ENCODE measurements at places on chromosomes 12 and 14.

- DNase-seq, result no peak
Measured at GRCh38 chr14:96574633-96575632, 72.8 kb downstream of the PAPOLA start.

DNA sequence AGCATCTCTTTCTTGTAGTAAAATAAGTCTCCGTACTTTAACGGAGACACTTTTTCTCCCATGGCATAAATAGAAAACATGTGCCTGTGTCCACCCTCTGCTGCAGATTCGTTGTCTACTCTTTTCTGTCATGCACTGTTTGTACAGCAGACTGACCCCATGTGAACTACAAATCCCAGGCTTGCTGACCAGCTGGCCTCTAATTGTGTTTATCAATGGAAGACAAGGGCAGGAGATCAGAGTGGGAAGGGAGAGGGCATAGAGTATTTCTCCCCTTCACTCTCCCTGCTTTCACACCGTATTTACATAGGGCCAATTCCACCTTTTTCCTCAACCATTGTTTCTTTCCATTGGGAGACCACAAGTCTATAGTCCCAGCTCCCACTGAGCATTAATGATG, 31.0 kb upstream of the TMTC2 start:
- DNase-seq, result no peak

DNA sequence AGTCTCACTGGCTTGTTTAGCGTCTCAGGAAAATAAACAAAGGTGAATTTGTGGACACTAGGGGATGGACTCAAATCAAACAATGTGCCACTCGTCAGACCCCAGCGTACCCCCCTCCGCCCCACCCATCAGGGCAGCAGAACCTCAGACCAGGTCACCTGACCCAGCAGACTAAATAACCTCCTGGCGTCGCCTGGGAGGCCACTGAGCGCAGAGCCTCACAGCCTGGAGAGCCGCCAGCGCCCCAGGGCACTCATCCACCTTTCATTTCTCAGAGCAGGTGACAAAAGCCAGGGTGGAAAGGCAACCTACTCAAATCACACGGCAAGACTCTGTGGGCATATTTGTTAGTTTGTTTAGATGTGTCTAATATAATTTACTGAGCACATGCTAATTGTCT, 100.9 kb downstream of the DICER1 start:
- DNase-seq, result no peak

- no peak for DNase-seq
Measured at GRCh38 chr12:5305886-5306545, 125.9 kb upstream of the NTF3 start.

DNA sequence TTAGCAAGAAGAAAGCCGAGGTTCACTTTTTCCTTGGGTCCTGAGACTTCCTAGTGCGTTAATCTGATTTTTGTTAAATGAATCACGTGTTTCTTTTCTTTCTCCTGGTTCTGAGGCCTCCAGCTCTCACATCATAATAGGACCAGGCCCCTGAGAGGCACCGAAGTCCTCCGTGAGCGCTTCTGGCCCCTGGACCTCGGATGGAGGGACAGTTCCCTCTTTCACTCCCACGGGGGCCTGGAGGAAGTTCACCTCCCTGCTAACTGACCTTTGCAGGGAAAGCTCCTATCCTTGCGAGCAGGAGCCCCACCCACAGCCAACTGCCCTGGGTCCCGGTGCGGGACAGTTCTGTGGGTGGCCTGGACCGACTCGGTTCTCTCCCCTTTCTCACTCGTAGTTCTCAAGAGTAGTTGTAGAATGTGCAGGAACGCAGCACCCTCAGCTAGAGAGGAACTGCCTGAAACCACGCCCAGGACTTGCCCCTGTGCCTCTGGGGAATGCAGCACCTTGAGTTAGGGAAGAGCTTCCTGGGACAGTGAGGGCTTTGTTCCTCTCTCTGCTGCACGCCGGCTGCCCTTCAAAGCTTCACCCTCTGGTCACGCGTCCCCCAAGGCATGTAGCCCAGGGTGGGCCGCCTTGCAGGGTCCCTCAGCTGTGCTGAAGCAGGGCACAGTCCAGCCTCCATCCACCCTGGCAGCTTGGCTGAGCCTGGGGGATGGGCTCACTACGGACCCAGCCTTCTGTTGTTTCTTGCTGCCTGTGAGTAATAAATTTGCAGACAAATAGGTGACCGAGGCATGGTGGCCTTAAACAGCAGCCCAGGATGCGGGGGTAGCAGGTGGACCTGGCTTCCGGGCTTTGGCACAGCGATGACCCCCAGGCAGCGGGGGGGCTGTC, 264.6 kb downstream of the ADGRD1 start:
- DNase-seq, result no peak

- no peak for DNase-seq
Measured at GRCh38 chr14:100882026-100882967, 21.2 kb downstream of the RTL1 start.

DNA sequence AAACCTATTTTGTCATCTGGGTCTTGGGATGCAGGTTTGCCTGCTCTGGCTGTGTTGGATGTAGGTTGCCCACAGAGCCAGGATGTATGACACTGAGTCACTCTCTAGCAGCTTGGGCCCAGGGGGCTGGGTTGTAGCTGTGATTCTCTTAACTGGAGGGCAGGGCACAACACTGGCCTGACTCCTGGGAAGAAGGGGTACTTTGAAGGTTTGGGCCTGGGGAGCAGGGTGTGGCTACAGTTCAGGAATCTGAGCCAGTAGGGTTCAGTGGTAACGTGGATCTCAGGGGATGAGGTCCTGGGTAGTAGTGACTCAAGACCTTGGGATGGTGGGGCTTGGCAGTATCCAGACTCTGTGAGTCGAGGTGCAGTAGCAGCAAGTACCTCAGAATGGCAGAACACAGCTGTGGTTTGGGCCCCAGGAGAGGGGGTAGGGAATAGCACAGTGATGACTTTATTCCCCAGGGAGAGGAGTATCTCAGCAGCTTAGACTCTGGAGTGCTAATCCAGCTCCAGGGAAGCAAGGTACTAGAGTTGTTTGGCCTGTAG, 25.7 kb downstream of the TBC1D15 start:
- DNase-seq, result peak; percentile 75

GRCh38 chr12:3097186-3097804, 20.1 kb downstream of the TSPAN9 start:
- peak; percentile 58 for DNase-seq

- no peak for DNase-seq
Measured at GRCh38 chr12:113569806-113570205, 98.1 kb upstream of the LHX5 start.

GRCh38 chr12:111757361-111758119, 9.2 kb upstream of the ALDH2 start:
- peak; percentile 70 for DNase-seq

DNA sequence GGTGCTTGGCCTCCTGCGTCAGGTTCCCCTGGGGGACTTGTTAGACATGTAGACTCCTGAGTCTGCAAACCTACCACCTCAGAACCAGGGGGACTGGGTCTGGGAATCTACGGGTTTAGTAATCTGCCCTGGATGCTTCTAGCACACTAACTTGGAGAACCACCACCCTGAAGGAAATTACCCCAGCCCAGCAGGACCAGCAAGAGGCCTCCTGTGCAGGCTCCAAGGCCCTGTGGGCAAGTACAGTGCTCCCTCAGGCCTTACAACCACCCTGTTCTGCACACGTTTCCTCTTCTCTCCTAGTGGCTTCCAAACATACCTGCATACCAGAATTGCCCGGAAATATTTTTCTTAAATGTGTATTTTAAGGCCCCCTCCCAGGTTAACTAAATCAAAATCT, 423.0 kb downstream of the FUT8 start:
- DNase-seq, result no peak

Measured in AG08396 (cell line).